ENCODE measurements at places on chromosomes 6 and 20. TPM values are rescaled to one million over a fixed set of nuclear protein-coding genes. Genes with fewer than 3 reads are reported as not detected.

EYA4 gene
- 0.32 TPM for total RNA-seq

DNA sequence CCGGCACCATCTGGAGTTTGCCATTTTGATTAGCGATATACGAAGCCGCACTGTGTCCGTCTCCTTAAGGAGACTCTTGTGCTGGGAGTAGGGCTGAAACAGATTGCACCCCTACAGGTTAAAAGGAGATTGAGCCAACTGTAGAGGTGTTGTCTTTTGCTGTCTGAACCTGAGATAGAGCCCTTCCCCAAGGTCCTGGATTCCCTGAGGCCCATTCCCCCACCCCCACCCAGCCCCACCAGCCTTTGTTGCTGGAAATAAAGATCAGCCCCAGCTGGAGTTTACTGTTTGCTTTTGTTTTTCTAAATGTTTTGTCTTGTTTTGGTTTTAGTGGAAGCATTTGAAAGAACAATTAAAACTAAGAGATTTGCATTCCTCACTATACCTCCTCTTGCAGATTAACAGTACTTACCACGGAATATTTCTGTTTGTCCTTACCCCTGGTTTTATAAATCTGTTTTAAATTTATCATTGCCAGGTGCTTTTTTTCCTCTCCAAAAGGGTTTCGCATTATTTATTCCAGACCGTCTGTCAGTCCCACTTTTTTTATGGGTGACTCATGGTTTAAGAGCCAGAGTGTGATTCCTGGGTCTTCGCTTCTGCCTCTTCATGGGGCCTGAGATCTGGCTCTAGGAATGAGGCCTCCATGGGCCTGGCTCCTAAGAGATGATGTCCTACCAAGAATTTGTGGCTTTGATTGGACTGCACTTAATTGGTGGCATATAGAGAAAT lies 169.2 kb downstream of the DTNBP1 start:
- DNase-seq: no peak

DNA sequence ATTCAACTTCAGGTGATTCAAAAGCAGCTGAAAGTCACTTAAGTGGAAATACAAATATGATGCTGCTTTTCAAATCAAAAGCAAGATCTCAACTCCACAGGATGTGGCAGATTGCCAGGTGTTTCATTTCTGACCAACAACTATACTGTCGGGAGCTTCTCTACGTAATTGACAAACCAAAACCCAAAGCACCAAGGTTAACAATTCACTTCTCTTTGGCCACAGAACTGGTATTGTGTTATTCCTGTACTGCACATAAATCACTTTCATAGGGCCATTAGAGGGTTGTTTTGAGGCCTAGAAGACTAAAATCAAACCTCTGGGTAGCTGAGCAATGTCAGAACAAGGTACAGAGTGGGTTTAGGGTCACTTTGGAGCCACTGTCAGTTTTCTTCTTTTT lies 169.7 kb downstream of the HAO1 start:
- no peak for DNase-seq

- no peak for DNase-seq
These were observed 90.6 kb downstream of the MAP3K4 start for GRCh38 chr6:161082215-161082614.

- DNase-seq: no peak
These were observed 98.9 kb downstream of the TBXT start for GRCh38 chr6:166068768-166069167.

Data from WTC11 (cell line).